ENCODE measurements at places on chromosomes 16 and 17. TPM values are rescaled to one million over a fixed set of nuclear protein-coding genes. Genes with fewer than 3 reads are reported as not detected.
A peak's percentile ranks its signal among the peaks of the same experiment; 100 is the strongest.

GRCh38 chr16:74605746-74606520 is 981 bp downstream of the GLG1 start:
- H3K4me1 ChIP-seq: peaks cover 50% of the 10 kb centered on the region
- peak overlapping the region; percentile 86 for H3K4me3 ChIP-seq
- DNase-seq: no peak
- peaks cover 3% of the 10 kb centered on the region for H3K36me3 ChIP-seq
- no peaks in the 10 kb centered on the region for H3K27me3 ChIP-seq
- peak overlapping the region; percentile 78 for H3K27ac ChIP-seq

- peak overlapping the region; percentile 27 for H3K27ac ChIP-seq
- no peaks in the 10 kb centered on the region for H3K27me3 ChIP-seq
- no peak for DNase-seq
Observed at GRCh38 chr16:4519274-4520058, 19.1 kb downstream of the CDIP1 start.

GRCh38 chr17:13353590-13353989 is 248.1 kb downstream of the HS3ST3A1 start:
- H3K27me3 ChIP-seq: no peaks in the 10 kb centered on the region
- no peak overlapping the region for H3K27ac ChIP-seq
- H3K4me3 ChIP-seq: no peak overlapping the region

- no peaks in the 10 kb centered on the region for H3K4me1 ChIP-seq
- DNase-seq: no peak
- H3K36me3 ChIP-seq: no peaks in the 10 kb centered on the region
- no peak overlapping the region for H3K27ac ChIP-seq
- no peak overlapping the region for H3K4me3 ChIP-seq
- no peaks in the 10 kb centered on the region for H3K27me3 ChIP-seq
Observed at GRCh38 chr16:81273223-81273950, 34.9 kb downstream of the BCO1 start.

- no peak overlapping the region for H3K27ac ChIP-seq
- DNase-seq: no peak
- H3K27me3 ChIP-seq: no peaks in the 10 kb centered on the region
- H3K4me1 ChIP-seq: no peaks in the 10 kb centered on the region
- H3K4me3 ChIP-seq: no peak overlapping the region
- H3K36me3 ChIP-seq: peaks cover 29% of the 10 kb centered on the region
Observed at GRCh38 chr17:49616086-49616485, 40.4 kb downstream of the NXPH3 start.

DNA sequence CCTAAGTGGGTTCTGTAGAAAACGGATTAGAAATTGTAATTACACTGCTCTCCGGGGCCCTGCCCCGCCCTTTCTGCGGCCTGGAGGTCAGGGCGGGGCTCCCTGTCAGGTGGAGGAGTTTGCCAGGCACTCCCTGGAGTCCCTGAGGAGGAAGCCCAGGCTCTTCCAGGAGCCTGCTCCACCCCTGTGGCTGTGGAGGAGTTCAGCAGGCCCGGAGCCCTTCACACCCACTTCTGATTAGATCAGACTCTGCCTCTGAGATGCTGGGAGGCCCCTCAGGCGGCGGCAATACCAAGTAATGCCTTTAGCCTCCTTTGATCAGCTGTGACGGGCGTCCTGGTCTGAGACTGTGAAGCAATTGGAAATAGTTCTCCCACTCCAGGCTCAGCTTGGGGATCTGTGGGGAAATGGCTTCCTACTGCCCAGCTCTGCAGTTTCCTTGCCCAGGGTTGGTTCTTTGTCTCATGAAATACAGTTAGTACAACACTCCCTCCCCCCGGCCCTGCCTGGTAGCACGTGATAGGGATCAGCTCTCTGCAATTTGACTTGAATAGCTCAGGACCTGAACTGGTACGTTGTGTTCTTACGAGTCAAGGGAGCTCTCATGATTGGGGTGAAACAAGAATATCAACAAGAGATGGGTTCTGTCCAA is 22.3 kb downstream of the BAIAP2 start:
- 0 out of 2 replicates have a peak, but pooled peaks cover 3% of the 10 kb centered on the region for H3K4me1 ChIP-seq
- H3K36me3 ChIP-seq: no peaks in the 10 kb centered on the region
- no peak overlapping the region for H3K4me3 ChIP-seq
- no peaks in the 10 kb centered on the region for H3K27me3 ChIP-seq

DNA sequence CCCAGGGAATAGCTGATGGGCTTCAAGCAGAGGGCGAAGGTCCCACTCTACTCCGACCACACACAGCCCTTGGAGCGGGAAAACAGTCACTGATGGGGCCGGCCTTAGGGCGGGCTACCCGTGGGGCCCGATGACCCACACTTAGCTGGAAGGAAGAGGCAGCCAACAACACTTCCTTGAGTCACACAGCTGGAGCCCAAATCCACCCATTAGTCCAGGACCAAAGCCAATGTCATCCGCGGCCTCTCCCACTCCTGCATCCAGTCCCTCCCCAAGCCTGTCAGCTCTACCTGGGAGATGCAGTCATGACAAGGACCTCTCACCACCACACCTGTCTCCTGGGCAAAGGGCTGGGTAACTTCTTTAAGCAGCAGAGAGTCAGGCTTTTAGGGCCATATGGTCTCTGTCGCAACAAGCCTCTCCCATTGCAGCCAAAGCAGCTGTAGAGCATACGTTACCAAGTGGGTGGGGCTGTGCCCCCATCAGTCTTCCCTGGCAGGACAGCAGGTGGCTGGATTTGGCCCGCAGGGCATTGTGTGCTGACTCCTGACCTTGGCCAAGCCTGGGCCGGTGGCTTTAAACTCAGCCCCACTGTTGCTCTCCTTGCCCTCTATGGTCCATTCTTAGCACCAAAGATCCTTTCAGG is 110.7 kb downstream of the SOCS1 start:
- peaks cover 9% of the 10 kb centered on the region for H3K4me1 ChIP-seq
- H3K36me3 ChIP-seq: peaks cover 2% of the 10 kb centered on the region
- H3K27ac ChIP-seq: no peak overlapping the region

- H3K27me3 ChIP-seq: no peaks in the 10 kb centered on the region
- H3K4me1 ChIP-seq: no peaks in the 10 kb centered on the region
- H3K27ac ChIP-seq: no peak overlapping the region
- H3K36me3 ChIP-seq: no peaks in the 10 kb centered on the region
Observed at GRCh38 chr16:2822158-2822495, 5.1 kb downstream of the PRSS21 start.

GRCh38 chr17:606508-607250 is 108.0 kb downstream of the VPS53 start:
- H3K27ac ChIP-seq: no peak overlapping the region
- H3K27me3 ChIP-seq: no peaks in the 10 kb centered on the region
- H3K36me3 ChIP-seq: peaks cover 5% of the 10 kb centered on the region
- no peak for DNase-seq
- H3K4me1 ChIP-seq: no peaks in the 10 kb centered on the region

DNA sequence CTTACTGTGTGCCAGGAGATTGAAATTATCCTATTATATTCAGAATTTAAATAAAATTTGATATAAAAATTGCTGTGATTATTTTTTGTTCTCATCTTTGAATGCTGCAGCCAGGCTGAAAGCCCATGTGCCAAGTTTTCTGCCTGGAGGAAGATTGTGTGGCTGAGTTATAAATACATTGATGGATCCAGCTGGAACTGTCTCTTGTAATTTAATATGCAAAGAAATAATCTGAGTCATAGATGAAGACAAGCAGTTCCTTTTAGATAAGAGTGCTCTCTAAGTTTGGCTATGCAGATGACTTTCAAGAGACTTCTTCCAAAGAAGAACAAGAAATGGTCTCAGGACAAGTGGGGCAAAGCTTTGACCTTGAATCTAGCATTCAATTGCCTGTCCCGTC is 871.0 kb downstream of the CDH11 start:
- no peak overlapping the region for H3K27ac ChIP-seq
- H3K4me3 ChIP-seq: no peak overlapping the region
- H3K36me3 ChIP-seq: no peaks in the 10 kb centered on the region
- no peaks in the 10 kb centered on the region for H3K27me3 ChIP-seq
- no peak for DNase-seq
- no peaks in the 10 kb centered on the region for H3K4me1 ChIP-seq

DNA sequence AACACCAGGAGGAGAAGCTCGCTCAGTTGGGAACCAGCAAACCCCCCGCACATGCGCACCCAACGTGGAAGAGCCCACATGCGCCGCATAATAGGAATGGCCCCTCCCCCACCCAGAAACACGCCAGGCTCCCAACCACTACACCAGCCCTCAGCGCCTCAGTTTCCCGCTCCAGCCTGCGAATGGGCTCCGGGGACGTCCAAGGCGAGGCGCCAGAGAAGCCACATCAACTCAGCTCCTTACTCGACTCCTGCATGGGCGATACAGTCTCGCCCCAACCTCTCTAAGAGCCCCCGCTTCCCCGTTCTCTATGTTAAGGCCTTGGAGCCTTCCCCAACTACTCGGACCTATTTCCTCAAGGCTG is 504 bp downstream of the SRSF1 start:
- H3K36me3 ChIP-seq: peaks cover 51% of the 10 kb centered on the region
- peak; percentile 33 for DNase-seq
- no peaks in the 10 kb centered on the region for H3K27me3 ChIP-seq
- peaks cover 49% of the 10 kb centered on the region for H3K4me1 ChIP-seq
- peak overlapping the region; percentile 100 for H3K4me3 ChIP-seq

- H3K36me3 ChIP-seq: peaks cover 34% of the 10 kb centered on the region
- H3K27ac ChIP-seq: no peak overlapping the region
- no peaks in the 10 kb centered on the region for H3K27me3 ChIP-seq
- DNase-seq: no peak
- no peak overlapping the region for H3K4me3 ChIP-seq
Observed at GRCh38 chr17:82590881-82591539, 57.2 kb downstream of the WDR45B start.

DNA sequence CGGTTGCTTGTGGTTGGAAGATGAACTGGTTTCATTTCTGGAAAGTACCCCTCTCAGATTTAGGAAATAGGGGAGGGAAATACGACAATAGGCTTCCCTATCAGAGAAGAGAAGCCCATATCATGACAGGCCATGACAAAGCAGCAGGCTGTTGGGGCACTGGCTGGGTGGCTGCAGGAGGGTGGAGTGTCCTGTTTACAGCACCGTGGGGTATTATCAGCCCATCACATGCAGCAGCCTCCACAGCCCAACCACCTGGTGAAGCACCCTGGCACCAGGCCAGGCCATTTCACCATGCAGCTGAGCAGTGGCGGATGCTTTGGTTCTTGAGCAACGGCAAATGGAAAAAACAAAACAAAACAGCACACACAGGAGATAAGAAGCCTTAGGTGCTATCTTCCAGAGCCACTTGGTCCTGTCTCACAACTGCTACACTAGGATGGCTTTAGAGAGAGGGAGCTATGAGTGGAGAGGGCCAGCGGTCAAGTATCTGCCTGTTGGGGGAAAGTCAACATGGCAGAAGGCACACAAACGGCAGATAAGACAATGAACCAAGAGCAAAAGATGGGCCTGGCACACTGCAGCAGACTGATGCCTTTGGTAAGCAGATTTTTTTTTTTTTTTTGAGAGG is 24.2 kb downstream of the FAM117A start:
- no peaks in the 10 kb centered on the region for H3K4me1 ChIP-seq
- H3K36me3 ChIP-seq: peaks cover 5% of the 10 kb centered on the region
- no peak for DNase-seq
- H3K27ac ChIP-seq: peak overlapping the region; percentile 4
- H3K4me3 ChIP-seq: no peak overlapping the region
- H3K27me3 ChIP-seq: no peaks in the 10 kb centered on the region

GRCh38 chr17:38324141-38324697 is 19.5 kb downstream of the GPR179 start:
- no peak overlapping the region for H3K4me3 ChIP-seq
- H3K4me1 ChIP-seq: peaks cover 30% of the 10 kb centered on the region
- H3K36me3 ChIP-seq: peaks cover 30% of the 10 kb centered on the region
- no peak for DNase-seq

DNA sequence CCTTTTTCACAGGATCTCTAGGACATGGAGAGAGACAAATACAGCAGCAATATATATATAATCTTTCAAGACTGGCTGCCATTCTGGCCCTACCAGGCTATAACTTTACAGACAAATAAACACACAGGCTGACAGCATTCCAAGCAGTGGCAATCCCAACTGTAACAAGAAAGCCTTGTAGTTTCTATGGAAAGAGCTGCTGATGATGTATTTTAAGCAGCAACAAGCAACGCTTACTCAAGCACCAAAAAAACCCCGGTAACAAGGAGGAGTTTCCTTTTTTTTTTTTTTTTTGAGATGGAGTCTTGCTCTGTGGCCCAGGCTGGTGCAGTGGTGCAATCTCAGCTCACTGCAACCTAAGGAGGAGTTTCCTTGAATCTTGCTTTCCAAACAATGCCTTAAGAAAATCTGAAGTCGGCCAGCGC is 23.2 kb downstream of the LSM12 start:
- DNase-seq: no peak
- peaks cover 28% of the 10 kb centered on the region for H3K36me3 ChIP-seq
- peak overlapping the region; percentile 30 for H3K27ac ChIP-seq
- H3K27me3 ChIP-seq: no peaks in the 10 kb centered on the region

DNA sequence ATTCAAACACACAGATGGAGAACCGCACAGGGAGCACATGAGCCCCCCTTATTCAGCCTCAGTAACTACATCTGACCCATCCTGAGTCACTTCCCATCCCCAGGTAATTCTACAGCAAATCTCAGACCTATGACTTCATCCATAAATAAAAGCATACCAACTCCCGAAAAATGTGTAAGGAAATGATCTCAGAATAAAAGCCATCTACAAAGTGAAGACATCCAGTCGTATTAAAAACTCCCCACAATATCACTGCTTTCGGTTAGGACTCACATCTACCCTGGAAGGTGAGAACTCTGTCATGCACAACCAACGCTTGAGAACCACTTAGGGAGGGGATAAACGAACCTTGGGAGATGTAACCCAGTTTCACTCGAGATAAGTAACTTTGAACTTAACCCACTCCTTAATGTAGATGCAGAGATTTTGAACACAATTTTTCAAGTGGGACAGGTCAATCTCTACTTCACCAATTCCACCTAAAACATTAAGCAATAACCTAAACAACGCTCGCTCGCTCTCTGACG is 1.3 kb downstream of the USP36 start:
- peak overlapping the region; percentile 19 for H3K27ac ChIP-seq
- peaks cover 21% of the 10 kb centered on the region for H3K4me1 ChIP-seq
- no peak for DNase-seq

- H3K36me3 ChIP-seq: no peaks in the 10 kb centered on the region
- H3K4me3 ChIP-seq: no peak overlapping the region
- peaks cover 9% of the 10 kb centered on the region for H3K4me1 ChIP-seq
- no peaks in the 10 kb centered on the region for H3K27me3 ChIP-seq
Observed at GRCh38 chr16:56066617-56067016, 124.7 kb upstream of the GNAO1 start.

GRCh38 chr17:76870377-76870714 is 2.1 kb downstream of the MGAT5B start:
- peak overlapping the region; percentile 36 for H3K4me3 ChIP-seq
- DNase-seq: peak; percentile 62
- peaks cover 12% of the 10 kb centered on the region for H3K4me1 ChIP-seq
- peaks cover 29% of the 10 kb centered on the region for H3K27me3 ChIP-seq

GRCh38 chr16:64094992-64095634 is 1026.8 kb downstream of the CDH11 start:
- peaks cover 6% of the 10 kb centered on the region for H3K4me1 ChIP-seq
- no peak overlapping the region for H3K27ac ChIP-seq
- H3K27me3 ChIP-seq: no peaks in the 10 kb centered on the region
- DNase-seq: no peak
- H3K36me3 ChIP-seq: no peaks in the 10 kb centered on the region

Gene ALDH3A1
- total RNA-seq: 0.35 TPM

Gene CHD9
- total RNA-seq: 29.8 TPM

Gene GIT1
- total RNA-seq: 66.9 TPM

Gene KRTAP4-6
- total RNA-seq: not detected

Gene ZP2
- not detected for total RNA-seq

Gene CCL13
- total RNA-seq: not detected

Gene RHBDL3
- total RNA-seq: 11.6 TPM

Gene C16orf46
- total RNA-seq: 1.3 TPM

Gene WNT9B
- total RNA-seq: 0.87 TPM

Gene TMEM238L
- not detected for total RNA-seq
